ENCODE measurements at places on chromosomes 1 and 21.

GRCh38 chr1:145996433-145997015 is at the start of gene TXNIP:
TSS of gene TXNIP (minus strand) at chr1:145996579. CDS start at chr1:145996266, 313 bp downstream.
- peak; percentile 99 for DNase-seq

DNA sequence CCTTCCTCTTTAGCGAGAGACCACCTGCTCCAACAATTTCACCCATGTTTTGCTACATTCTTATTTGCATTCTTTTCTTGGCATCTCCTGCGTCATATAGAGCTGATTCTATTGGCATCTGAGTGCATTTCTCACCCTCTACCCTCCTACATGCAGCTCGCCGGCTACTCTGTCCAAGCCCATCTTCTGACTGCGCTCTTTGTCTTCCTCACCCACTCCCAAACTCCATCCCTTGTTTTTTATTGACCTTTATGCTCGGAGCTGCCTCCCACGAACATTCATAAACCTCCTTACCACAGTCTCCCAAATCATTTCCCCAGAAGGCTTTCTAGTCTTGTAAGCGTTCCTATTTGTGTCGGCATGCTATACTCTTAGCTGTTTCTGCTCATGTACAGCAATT is 33.6 kb upstream of the FMN2 start:
- DNase-seq = no peak

DNA sequence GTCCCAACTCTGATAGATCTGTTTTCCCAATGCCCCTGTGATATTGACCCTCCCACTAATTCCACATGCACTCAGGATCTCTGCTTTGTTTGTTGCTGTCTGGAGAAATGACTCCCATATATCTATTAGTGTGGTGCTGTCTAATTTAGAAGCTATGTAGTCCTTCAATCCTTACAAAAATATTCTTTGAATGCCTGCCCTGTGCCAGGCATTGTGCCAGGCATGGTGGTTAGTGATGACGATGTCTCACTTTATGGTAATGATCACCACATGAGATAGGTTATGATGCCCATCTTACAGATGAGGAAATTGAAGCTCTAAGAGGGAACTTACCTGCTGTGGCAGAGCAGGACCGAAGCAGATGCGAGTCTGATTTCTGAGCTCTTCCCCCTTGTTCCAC is 12.9 kb downstream of the MYOG start:
- DNase-seq = no peak

DNA sequence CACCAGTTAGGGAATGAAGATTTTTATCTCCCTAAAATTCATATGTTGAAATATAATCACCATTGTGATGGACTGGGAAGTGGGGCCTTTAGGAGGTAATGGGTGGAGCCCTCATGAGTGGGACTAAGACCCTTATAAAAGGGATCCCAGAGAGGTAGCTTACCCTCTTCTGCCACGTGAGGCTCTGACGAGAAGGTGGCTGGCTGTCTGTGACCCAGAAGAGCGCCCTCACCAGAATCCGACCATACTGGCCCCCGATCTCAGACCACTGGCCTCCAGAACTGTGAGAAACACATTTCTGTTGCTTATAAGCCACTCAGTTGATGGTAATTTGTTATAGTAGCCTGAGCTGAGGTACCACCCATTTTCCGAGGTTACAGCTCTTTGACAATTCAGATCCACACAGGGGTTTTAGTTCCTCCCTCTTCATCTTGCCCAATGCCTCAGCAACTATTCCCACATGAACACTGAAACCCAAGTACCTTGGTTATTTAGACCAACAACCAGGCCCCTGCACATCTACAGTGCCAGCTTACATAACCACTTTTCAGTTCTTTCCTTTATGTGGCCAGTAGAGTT is 27.6 kb upstream of the HUNK start:
- no peak for DNase-seq

GRCh38 chr1:37989361-37989930 is 376 bp downstream of the SF3A3 start:
- peak; percentile 59 for DNase-seq

DNA sequence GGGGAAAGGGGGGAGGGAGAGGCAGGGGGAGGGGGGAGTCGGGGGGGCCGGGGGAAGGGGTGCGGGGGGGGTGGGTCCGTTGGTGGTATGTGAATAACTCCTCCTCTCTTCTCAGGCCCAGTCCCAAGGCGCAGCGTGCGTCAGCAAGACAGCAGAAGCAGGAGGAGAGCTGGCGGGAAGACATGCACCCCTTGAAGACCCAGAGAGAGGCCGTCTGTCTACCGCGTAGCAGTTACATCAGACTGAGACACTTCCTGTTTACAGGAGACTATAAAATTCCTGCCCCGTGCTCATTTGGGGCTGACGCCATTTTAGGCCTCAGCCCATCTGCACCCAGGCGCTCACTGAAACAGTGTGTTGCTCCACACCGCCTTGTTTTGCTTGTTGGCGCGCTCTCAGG is 55.3 kb downstream of the SETD4 start:
- no peak for DNase-seq

DNA sequence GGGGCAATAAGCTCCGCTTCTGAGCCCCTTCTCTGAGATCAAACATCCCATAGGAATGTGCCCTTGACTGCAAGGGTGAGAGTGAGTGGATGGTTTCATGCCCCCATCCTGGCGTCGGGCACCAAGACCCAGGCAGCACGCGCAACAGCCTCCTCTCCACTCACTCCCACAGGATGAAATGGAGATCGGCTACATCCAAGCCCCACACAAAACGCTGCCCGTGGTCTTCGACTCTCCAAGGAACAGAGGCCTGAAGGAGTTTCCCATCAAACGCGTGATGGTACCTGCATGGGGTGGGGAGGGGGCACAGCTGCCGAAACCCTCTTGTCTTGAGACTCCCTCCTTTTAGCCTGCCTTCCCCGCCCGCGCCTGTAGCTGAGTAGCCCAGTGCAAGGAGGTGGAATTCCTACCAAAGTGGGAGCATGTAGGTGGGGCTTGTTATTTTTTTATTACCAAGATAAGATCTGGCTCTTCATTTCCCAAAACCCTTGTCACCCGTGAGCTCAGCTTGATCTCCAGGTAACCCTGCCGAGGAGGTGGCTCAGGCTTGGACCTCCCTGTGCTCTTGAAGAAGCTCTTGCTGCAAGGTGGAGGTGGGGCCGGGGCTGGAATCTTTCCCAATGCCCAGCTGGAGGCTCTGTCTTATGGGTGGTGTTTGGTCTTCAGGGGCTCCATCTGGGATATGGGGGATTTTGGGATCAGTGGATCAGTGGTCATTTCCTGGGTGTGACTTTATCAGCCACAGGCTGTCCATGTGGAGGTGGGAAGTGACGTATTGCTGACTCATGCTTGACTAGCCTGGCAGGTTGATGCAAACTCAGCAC is 24.0 kb upstream of the PADI6 start:
- no peak for DNase-seq

DNA sequence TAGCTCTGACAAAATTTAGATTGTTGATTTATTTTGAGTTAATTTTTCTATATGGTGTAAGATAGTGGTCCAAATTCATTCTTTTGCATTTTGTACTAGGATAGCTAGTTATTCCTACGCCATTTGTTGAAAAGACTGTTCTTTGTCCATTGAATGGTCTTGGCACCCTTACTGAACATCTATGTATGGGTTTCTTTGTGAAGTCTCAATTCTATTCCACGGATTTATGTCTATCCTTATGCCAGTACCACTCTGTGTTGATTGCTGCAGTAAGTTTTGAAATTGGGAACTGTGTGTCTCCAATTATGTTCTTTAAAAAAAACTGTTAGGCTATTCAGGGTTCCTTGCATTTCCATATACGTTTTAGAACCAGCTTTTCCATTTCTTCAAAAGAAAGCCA is 145.7 kb downstream of the ZNF644 start:
- DNase-seq = no peak

DNA sequence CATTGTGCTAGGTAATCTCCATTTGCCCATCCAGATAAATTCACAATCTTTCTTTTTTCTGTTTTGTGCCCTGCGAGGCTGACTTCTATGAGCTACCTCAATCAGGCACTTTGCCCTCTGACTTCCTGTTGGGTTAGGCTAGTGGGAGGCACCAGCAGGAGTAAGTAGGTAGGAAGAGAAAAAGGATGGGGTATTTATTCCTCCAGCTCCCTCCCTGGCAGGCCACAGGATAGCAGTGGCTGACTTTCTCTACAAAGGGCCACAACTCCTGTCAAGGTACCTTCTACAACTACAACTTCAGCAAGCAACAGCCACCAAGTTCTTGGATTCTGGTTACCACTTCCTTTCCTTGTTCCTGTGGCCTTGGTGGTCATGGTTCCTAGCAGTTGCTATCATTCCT is 18.8 kb upstream of the GORAB start:
- no peak for DNase-seq

DNA sequence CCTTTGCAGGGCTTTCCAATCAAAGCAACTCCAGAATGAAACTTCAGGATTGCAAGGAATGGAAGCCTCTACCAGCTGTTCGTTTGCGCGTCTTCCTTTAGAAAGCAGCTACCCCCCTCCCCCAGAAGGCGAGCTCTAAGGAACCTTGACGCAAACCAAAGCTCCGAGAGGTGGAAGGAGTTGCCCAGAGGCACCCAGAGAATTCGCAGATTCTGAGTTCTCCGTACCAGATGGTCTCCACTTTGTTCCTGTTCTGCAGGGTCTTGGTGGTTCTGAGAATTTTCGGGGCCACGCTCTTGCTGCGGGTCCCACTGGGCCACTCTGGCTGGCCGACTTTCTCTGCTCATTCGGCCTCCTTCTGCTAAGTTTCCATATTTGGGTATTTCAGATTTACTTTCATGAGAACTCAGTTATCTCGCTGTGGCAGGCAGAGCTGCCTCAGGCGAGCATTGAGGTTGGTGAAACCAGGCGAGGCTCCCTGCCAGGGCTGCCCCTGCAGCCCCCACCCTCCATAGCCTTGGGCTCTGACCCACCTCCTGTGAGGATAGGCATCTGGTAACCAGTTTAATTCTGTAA is 801 bp downstream of the TRAF5 start:
- no peak for DNase-seq

DNA sequence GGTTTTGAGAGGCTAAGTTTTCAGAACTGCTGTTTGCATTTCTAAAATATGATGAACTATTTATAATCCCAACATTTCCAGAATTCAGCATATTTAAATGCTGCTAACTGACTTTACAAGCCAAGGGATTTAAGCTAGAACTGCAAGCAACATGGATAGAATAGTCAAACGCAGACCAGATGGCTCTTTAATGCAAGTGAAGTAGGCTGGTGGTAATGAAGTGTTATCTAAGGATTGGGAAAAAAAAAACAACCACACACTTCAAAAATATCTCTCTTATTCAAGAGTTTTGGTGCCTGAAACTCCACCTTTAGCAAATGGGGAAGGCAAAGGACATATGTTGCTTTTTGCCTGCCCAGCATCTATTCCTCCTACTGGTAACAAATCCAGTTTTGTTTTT is 20.9 kb upstream of the SSX2IP start:
- DNase-seq = no peak

DNA sequence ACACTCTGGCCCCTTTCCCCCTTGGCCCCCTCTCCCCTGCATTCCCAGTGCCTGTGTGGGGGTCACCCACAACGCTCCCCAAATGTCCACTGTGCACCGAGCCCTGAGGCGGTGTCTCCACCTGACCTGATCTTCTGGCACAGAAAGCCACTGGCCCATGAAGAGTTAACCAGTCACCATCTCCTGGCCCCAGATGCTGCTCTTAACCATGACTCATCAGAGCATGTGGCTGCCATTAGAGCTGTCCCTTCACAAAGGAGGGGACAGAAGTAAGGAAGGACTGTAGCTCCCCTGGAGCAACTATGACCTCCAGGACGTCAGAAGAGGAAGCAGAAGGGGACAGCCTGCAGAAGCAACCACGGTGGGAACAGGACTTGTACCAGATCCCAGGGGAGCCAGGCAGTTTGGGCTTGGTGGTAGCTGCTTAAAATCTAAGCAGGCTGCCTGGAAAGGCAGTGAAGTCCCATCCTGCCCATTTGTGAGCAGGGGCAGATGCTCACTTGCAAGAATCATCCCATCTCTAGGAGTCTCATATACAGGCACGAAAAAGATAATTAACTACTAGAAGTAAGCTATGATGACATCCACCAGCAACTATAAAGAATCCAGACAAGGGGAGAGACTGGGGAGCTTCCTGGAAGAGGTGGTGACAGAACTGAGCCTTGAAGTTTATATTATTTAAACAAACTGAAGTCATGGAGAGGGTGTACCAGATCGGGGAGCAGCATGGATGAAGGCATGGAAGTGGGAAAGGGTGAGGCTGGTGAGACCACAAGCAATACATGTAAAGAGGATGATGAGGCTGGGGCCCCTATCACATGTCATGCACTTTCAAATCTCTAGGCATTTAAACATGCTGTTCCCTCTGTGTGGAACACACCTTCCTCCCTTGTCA is 1.1 kb upstream of the TTC39A start:
- no peak for DNase-seq

DNA sequence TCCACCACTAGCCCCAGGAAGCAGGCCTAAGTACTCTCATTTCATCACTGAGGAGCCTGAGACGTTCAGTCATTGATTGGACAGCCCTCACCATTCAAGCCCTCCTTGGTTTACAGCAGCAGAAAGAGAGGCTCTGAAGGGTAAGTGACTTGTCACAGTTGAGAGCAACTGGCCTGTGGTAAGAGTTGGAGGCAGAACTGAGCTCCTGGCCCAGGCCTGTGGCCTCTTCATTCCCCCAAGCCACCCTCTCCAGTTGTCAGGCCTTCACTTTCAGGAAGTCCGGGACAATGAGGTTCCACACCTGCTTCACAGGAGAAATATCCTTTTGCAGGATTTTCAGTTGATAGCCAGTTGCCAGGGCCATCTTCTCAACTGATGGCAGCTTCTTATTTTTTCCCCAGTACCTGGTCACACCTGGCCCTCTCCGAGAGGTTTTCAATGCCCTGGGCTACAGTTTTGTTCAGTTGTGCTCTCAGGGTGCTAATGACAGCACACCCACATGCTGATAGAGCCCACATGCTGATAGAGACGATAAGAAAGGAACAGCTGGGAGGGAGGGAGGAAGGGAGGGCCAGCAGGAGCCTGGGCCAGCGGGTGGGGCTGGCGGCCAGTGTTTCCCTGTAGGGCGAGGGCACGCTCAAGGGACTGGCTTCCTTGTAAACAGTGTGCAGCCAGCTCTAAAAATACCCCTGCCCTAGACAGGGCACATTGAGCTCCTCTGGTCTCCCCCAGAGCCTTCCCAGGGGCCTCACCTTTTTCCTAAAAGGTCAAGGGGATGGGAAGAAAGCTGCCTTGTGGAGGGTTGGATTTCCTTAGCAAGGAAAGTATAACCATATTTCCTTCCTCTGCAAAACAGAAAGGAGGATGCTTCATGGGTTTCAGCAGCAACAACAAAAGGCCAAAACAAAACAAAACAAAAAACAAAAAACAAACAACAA is 112.7 kb upstream of the JUN start:
- no peak for DNase-seq

All from amygdala (tissue), 56 donors.